ENCODE measurements at places on chromosomes 7 and 10.

DNA sequence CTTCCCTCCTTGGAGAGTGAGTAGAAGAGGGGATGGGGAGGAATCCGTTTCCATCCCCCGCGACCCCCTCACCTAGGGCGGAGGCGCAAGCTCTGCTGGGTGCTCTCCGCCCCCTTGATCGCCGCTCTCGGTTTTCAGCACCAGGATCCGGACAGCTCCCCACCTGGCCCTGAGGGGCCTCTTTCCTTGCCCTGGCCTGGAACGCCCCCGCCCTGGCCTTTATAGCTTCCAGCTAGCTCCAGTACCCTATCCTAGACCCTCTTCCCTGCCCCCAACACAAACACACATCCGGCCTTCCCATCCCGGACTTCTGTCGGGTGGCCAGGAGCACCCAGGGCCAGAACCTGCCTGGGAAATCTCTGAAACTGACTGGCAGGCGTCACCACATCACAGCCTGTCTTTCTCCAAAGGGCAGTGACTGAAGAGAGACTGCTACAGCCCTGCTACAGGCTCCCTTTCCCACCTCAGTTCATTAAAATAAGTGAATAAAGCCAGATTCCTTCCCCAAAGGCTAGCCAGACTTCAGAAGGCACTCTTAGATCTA, 72.3 kb upstream of the LEP start:
- no peak for DNase-seq

DNA sequence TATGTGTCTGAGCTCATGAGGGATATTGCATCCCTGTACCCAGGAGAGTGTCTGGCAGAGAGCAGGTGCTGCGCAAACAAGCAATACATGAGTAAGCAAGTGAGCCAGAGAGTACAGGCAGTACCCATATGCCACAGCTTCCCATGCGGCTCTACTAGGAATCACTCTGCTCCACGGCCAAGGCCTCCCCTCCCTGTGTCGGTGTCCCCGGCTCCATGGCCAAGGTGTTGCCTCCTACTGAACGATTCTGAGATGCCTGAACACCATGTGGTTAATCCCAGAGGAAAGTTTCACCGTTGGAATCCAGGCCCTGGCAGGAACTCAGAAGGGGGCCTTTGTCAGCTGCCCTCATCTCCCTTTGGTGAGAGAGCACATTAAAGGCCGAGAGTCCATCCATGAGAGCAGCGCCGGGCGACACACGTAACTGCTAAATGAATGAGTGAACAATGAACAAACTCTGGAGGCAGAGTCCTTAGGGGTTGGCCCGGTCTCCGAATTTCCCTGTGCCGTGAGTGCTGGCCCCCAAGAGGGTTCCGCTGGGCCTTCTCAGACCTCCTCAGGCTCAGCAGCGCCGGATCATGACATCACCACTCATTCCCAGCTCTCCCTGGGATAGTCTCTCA, 136.0 kb upstream of the FAM20C start:
- DNase-seq = no peak

GRCh38 chr7:96287132-96287531, 34.8 kb downstream of the SLC25A13 start:
- no peak for DNase-seq

GRCh38 chr7:495761-496321, 23.8 kb downstream of the PDGFA start:
- DNase-seq = no peak

DNA sequence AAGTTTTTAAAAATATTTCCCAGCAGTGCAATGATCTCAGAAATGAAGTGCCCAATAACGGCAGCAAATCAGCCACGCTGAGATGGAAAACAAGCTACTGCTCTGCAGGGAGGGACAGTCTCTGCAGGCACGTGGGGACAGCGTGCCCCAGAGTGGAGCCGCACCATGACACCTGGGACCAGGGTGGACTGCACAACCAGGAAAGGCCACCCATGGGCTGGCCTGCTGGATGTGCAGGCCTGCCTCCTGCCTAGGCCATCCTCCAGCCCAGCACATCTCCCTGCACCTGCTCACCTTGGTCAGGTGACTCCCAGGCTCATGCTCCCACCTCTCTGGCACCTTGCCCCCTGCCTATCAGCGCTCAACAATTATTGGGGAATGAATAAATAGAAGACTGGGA, 80.4 kb downstream of the VSTM4 start:
- peak; percentile 43 for DNase-seq

DNA sequence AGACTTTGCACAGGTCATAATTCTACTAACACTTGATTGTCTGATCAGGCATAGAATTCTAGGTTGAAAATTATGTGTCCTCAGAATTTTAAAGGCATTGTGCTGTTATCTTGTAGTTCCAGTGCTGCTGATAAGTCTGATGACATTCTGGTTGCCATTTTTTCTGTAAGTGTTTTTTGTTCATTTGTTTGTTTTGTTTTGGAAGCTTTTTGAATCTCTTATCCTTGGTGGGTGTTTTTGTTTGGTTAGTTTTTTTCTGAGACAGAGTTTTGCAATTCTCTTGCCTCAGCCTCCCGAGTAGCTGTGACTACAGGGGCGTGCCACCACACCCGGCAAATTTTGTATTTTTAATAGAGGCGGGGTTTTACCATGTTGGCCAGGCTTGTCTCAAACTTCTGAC, 178.9 kb downstream of the CCDC71L start:
- no peak for DNase-seq

DNA sequence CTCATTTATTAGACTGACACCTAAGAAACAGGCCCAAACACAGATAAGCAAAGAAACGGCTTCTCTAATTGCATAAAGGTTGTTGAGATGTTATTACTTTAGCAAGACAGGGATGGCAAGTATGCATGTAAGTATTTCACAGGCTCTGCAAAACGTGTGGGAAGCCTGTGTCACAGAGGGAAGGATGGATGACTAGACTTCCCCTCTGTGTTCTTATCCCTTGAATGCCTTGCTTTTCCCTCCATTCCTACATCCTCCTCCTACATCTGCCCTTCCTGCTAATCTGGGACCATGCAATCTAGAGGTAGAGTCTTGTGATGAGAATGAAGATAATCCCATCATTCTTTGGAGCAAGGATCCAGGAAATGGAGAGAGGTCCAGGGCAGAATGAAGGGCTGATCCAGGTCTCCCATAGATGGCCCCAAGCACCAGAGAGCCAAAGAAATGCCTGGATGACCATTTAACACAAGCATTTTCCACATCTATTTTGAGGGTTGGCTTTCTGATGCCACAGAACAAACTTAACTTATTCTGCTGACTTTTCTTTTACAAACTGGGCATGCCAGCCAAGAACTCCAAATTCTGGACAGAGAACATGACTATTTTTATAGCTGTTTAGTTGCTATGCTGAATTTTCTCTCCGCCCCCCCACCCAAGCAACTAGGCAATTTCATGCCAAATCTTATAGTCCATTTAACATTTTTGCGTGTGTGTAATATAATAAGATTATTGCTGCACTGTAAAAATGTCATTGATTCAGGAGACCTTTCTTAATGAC, 48.1 kb downstream of the NRP1 start:
- no peak for DNase-seq

DNA sequence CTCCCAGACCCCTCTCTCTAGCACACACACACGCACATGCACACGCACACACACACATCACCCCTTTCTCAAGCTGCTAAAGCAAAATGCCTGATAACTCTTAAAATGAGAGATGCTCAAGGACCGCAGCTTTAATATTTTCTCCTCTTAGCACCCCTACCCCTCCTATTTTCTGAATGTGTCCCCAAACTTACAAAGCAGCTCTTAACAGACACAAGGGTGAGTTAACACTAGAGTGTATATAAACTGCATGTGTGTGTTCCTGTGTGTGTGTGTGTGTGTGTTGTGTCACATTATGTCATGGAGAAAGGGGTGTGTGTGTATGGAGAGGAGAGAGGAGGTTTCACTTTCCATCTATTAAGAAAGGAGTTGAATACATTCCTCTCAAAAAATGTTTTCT, 1.3 kb downstream of the PTN start:
- no peak for DNase-seq

- no peak for DNase-seq
Observed at GRCh38 chr10:127968027-127968441, 61.1 kb downstream of the PTPRE start.

DNA sequence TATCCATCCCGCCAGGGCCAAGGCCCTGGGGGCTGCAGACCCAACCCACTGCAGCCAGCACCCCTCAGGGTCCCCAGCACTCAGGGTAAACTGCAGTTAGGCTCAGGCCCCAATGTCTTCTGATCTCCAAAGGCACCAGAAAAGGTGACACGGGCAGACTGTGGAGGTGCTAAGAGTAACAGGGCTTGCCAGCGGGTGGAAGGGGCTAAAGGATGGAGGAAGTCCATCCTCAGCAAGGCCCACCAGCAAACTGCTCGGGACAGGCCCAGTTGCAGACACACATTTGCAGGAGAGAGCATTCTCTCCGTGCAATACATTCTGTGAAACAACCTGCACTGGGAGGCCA, 95.6 kb upstream of the DDC start:
- DNase-seq = no peak

Measured in NCI-H146 (cell line).